ENCODE measurements at places on chromosomes 2 and 18.

GRCh38 chr2:149564983-149565382 is 22.6 kb downstream of the MMADHC start:
- DNase-seq = no peak

DNA sequence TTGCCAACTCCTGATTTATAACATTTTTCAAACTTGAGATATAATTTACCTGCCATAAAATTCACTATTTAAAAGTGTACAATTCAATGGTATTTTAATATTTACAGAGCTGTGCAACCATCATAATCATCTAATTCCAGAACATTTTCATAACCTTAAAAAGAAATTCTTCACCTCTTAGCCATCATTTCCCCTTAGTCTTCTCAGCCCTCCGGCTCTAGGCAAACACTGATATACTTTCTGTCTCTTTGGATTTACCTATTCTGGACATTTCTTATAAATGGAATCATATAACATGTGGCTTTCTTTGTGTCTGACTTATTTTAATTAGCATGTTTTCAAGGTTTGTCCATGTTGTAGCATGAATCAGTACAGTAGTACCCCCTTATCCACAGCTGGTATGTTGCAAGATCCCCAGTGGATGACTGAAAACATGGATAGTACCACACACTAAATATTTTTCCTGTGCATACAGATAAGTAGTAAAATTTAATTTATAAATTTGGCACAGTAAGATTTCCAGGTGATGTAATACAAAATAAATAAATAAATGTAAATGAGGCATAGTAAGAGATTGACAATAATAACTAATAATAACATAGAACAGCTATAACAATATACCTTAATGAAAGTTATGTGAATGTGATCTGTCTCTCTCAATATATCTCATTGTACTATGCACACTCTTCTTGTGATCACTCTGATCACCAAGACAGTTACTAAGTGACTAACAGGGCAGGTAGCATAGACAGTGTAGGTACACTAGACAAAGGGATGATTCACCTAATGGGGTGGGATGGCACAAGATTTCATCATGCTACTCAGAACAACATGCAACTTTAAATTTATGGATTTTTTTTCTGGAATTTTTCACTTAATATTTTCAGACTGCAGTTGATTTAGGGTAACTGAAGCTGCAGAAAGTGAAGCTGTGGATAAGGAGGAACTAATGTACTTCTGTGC is 73.1 kb downstream of the RAB3GAP1 start:
- no peak for DNase-seq

- no peak for DNase-seq
Observed at GRCh38 chr2:14480906-14481305, 151.6 kb upstream of the LRATD1 start.

DNA sequence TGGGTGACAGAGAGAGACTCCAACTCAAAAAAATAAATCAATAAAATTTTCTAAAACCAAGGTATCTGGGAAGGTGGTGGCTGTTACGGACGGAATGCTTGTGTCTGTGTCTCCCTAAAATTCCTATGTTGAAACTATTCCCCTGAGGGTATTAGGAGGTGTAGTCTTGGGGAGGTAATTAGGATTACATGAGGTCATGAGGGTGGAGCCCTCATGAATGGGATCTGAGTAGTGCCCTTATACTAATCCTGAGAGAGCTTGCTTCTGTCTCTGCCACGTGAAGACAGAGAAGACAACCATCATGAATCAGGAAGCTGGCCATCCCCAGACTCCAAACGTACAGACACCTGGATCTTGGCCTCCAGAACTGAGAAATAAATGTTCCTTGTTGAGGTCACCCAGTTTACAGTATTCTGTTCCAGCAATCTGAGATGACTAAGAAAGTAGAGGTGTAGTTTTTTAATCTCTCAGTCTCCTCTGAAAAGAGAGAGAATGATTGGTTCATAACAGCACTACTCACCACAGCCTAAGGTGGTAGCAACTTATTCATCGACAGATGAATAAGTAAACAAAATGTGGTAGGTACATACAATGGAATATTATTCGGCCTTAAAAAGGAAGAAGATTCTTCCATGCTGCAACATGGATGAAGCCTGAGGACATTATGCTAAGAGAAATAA is 38.4 kb downstream of the TGFBRAP1 start:
- no peak for DNase-seq

- DNase-seq = peak; percentile 38
Observed at GRCh38 chr2:201698588-201699226, at the start of gene MPP4. TSS of gene MPP4 (minus strand) at chr2:201698644. CDS start at chr2:201693954, 4,690 bp downstream.

DNA sequence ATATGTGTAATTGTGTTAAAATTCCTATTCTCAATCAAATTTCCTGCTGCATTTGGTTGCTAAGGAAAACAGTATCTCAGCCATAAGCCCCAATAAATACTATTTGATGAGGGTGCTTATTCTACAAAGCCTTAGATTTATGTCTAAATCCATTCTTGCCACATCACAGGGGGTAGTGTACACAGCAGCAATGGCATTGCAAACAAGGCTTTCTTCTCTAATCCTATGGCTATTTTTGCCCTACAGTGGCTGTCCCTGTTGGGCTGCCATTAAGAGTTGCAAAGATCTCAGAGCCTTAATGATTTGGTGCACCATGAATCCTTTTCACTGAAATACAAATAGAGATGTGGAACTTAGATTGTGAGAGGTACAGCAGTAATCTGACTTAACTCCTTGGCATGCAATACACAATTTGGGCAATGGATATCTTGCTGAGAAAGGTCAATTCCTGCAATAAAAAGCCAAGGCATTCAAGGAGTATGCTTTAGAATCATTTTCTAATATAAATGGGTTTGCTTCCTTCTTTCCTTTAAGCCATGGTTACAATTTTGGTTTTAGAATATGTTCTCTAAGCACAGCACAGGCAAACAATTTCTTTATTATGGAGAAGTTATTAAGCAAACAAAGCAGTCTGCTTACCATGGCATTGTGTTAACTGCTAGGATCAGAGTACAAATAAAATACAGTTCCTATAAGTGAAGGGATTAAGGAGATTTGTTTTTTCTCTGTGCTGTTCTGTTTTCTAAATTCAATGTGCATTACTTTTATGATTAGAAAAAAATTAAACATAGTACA is 69.8 kb upstream of the CD302 start:
- no peak for DNase-seq

- DNase-seq = no peak
Observed at GRCh38 chr2:23132823-23133595, 252.0 kb upstream of the KLHL29 start.

DNA sequence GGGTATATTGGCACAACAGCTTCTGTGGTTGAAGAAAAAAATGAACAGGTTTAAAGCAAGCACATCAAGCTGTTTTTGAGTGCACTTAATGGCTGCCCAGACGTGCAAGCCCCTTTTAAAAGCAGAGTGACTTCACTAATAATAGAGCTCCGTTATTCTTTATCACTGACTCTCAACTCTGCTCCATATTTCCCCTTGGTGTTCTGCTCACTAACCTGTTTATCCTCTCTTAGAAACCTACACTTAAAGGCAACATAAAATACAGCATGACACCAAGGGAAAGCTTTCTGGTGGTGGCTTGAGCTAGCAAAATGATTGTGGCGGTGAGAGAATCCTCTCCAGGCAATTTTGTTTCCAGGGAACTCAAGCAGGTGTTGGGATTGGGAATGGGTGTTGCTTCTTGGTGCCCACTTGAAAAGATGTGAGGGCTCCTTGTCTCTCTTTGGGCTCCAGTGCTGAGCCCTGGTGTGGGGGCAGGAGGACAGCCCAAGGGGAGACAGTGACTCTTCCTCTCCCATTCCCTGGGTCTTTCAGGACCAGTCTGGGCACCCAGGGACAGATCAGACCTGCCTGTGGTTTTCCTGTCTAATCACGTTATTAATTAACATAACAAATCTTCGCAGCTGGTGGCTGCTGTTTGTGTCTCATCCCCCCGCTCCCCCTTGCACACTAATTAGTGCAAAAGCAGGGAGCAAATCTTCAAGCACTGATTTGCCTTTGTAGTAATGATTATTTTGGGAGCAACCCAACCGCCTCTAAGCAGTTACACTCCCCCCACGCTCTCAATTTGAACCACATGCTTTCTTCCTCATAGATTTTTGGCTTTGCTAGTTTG is 289.4 kb upstream of the CXCR4 start:
- DNase-seq = no peak

DNA sequence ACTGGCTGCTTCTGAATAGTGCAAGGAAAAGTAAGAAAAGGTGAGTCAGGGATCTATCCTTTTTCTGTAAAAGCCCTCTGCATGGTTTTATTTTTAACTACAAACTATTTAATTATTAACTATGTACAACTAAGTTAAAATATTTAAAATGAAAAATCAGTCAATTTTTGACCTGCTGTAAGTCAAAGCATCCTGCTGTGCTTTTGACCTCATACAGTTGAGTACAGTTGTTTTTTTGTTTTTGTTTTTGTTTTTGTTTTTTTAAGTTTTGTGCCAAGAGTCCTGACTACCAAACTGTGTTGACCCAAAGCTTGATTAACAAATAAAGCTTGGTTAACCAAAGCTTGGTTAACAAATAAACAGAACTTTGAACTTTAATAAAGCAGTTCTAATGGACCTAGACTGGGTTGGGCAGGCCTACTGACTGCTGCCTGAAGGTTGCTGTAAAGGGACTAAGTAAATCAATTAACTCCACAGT is at the start of gene ACMSD:
ACMSD (plus strand) TSS at position 474 of the 478 bp plus-strand sequence. CDS start 67 bp downstream, outside the sequence.
- DNase-seq = no peak

DNA sequence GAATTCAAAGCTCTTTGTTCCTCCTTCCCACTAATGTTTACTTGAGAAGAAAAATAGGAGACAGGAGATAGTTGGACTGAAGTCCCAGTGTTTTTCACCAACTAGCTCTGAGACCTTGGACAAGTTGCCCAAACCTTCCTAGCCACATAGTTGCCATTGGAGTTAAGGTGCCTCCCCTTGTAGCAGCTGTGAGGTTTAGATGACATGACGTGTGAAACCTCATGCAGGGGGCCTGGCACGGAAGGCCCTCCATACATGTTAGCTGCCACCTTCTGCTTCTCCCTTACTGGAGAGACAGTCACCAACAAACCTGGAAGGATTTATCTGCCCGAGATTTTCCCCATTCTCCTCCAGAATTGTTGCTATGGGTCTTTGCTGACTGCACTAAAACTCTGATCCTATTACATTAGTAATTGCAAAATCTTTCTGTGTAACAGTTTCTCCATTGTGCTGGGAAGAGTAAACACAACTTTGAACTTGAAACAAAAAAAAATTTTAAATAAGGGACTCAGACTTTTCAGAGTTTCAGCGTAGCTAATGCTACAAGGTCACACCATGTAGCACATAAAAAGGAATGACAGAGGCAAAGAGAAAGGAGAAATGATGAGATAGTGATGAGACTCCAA is 23.8 kb upstream of the CABYR start:
- DNase-seq = no peak

- no peak for DNase-seq
Observed at GRCh38 chr2:157355618-157356017, 30.0 kb upstream of the ERMN start.

GRCh38 chr18:8794156-8794933 is 89.0 kb downstream of the MTCL1 start:
- no peak for DNase-seq

GRCh38 chr2:130156624-130157004 is 11.7 kb upstream of the CCDC74B start:
- DNase-seq = no peak

DNA sequence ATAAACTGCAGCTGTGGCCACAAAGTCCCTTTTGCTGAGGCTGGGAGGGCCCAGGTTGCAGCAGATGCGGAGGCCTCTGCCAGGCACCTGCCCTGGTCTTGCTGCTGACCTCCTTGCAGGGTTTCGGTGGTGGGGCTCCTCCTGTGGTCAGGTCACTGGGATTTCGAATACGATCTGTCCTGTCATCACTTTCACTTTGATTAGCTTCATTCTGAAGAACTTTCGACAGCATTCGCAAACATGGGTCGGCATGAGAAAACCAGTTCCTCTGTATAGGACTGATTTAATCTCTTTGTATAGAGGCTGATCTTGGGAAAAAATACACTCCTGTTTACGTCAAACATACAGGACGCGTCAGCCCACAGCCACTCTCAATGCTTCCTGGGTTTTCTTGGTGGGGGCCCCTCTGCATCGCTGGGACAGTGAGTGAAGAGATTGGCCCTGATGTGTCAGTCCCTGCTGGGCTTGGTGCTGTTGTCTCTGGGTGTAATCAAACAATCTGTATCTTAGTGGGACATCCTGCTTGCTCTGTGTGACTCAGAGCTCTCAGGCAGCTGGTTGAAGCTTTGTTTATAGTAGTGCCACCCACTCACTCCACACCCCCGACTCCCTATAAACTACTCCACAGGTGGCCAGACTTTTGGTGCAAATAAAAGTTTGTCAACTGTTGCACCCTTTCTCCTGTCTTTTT is 209.4 kb upstream of the CXCR4 start:
- DNase-seq = no peak

DNA sequence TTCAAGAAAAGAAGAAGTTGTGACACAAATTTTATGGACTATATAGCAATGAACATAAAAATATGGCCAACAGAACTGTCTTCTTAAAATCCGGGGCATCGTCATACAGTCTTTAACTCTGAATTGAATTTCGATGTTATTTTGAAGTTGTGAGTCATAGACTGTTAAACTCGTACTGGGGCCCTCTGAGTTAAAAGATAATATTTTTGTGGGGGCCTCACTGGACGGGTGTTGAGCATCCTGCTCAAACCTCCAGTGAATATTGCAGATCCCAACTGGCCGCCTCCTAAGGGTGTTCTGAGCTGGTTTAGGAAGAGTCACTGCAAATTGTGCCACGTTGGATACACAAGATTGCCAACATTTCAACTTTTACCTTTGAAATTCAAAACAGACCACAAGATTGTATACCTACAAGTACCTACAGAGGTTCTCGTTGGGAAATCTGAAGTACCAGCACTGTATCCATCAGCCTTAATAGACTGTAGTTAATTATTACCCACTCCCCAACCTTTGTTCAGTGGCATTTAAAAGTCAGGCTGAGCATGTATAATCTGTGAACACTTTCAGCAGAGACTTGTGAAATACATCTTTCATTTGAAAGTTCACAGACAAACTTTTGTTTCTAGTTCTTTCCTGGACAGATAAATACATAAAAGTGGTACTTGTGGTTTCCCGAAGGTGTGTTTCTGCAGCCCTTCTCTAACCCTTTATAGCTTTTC is 27.8 kb downstream of the KLHL23 start:
- no peak for DNase-seq

DNA sequence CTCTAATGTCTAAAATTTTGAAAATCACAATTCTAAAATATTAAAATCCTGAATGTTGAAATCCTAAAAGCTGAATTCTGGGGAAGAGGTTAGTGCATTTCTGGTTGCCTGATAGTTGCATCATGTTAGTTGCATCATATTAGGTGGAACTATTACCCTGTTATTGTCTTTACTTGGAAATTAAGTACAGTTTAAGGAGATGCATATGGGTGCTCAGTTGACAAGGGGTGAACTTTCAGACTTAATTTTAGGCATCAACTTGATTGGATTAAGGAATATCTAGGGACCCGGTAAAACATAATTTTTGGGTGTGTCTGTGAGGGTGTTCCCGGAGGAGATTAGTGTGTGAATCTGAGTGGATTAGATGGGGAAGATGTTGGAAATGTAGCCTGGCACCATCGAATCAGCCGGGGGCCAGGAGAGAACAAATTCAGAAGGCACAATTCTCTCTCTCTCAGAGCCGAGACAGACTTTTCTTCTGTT is 409.8 kb downstream of the PLCL1 start:
- DNase-seq = no peak
